ENCODE measurements at places on chromosomes 7 and 10. TPM values are rescaled to one million over a fixed set of nuclear protein-coding genes. Genes with fewer than 3 reads are reported as not detected.

DNA sequence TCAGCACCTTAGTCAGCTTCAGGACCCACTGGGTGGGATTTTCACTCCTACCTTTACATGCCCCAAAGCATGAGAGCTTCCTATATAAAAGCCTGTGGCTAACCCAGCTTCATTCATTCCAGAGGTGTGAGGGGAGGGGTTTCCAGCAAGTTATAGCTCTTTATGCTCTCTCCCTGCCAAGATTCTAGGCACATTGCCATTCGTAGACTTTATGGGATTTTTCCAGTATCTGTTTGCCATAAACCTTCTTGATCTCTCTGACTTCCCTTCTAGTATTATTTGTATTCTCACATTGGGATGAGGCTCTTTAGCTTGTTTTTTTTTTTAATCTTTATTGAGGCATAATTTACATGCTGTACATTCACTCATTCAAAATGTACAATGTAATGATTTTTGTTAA is 67.5 kb downstream of the POU6F2 start:
- DNase-seq, result no peak

DNA sequence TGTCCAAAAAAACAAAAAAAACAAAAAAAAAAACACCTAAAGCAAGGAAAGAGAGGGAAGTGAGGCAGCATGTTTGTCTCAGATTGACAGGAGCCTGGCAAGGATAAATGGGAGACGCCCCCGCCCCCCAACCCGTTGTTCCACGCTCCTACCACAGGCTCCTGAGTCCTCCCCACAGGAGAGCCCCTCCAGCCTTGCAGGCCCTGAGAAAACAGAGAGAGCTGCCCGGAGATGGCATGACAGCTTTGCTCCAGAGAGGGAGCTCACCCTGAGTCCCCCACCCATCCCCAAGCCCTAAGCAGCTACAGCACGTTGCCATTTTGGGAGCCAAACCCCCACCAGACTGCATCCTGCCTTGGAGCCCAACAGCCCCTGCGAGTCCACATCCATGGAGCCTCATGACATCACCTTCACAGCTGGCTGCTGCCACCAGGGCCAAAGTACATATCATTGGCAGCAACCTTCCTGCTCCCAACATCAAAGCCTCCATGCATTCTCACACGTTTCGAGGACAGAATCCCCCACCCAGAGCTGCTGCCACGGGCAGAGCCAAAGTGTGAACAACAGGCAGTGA is 1283.3 kb downstream of the TYW1 start:
- no peak for DNase-seq

DNA sequence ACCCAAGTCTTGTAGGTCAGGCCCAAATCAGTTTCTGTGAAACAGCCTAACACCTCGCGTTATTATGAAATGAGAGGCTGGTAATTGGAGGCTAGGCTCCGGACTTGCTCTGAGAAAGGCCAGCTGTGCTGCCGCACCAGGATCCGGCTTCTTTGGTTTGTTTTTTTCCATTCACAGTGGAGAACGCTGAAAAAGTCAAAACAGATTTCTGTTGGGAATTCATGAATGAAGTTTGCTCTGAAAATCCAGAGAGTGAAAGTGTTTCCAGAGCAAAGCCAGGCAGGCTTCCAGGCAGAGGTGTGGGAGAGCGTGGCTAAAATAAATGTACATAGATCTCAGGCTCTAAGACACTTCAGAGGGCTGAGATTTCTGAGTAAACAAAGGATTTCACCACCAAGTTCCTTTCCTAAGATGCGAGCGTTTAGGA is 240.1 kb downstream of the TRIL start:
- no peak for DNase-seq

- DNase-seq, result no peak
Observed at GRCh38 chr7:11848251-11848650, 16.3 kb upstream of the THSD7A start.

TEX47 gene
- total RNA-seq, result not detected

DNA sequence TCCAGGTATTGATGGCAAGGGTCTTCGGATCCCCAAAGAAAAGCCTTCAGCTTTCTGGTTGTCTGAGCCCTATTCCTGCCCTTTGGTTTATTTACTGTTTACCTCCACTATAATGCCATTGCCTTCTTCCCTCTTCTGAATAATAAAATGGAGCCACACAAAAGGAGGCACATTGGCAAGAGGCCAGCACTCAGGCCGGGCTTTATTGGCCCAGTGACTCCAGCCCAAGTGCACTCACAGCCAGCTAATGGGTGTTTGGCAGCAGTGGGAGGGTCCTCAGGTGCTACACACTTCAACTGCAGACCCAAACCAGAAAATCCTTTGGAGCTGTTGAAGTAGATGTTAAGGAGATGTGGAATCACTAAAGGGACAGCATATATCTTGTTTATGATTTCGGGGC is 336.0 kb downstream of the PLXNA4 start:
- DNase-seq, result no peak

GRCh38 chr10:22617516-22617915 is 96.9 kb downstream of the PIP4K2A start:
- DNase-seq, result no peak

ZNF398 gene
- total RNA-seq, result 4.3 TPM

DNA sequence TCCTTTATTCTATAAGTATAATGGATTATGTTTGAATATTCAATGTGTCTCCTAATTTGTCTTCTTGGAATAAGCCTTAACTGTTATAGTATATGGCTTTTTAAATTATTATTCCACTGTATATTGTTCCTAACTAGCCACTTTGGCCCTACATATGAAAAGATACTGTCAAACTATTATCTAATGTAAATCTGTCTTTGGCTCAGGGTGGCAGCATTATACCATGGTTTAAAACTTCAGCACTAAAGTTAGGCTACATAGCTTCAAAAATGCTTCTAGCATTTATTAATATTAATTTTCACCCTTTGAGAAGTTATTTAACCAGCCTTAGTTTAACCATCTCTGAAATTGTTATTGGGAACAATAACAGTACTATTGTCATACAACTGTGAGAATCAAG is 543.1 kb upstream of the MBL2 start:
- no peak for DNase-seq

DNA sequence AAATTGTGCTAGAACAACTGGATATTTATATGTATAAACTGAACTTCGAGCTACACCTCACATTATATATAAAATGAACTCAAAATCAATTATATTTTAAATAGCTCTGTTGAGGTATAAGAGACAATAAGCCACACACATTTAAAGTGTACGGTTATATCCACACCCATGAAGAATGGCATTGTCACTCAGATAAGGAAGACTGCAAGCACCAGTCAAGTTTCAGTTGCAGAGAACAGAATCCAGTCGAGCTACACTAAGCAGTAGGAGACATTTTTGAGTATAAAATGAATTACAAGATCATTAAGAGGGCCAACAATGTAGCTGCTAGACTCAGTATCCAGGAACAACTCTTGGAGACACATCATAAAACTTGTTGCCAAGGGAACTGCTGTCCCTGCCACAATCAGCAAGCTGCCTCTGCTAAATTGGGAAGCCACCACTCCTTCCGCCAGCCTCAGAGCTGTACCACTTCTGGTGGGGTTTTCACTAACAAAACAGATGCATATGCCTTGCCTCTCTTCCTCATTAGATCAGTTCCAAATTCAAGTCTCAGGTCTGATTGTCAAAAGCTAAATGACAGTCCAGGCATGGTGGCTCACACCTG is 19.6 kb upstream of the GPNMB start:
- no peak for DNase-seq

- DNase-seq, result no peak
Observed at GRCh38 chr10:101122270-101123084, 8.6 kb upstream of the TLX1 start.

IFIT2 gene
- total RNA-seq, result 35.7 TPM

DNA sequence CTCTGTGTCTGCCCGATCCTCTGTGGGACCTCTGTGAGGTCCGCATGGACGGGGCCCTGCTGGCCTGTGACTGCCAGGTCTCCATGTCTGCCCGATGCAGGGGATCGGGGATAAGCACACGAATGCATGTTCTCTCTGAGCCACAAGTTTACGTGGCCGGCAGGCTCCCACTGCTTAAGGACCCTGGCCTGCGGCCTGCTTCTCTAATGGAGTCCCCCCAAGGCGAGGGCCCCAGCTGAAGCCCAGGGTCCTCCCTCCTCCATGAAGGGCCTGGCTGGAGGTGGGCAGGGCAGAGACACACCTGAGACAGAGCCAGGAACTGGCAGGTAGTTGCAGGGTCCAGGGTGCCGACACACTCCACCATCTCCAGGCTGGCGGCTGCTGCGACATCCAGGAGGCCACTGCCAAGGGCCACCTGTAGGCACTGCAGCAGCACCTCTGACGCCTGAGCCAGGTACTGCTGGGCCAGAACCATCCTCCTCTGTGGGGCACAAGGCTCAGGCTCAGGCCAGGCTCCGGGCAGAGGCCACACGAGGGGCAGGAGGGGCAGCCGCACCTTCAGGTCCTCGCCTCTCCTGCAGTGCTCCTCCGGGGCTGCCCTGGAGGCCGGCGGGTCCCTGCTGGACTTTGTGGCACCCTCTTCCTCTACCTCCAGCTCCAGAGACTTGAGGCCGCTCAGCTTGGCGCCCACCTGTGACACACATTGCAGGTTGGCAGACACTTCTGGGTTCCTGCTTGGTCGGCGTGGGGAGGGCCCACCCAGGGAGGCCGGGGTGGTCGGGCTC is 60.9 kb upstream of the NKX6-2 start:
- DNase-seq, result no peak

PPP1R3C gene
- total RNA-seq, result 0.07 TPM

GRCh38 chr10:76769582-76769981 is 868.0 kb downstream of the KCNMA1 start:
- no peak for DNase-seq
